Activated naive CD4-positive, alpha-beta T cell (primary cell): ENCODE measurements at places on chromosomes 2 and 18.

GRCh38 chr2:3827673-3828575 lies 124.5 kb downstream of the DCDC2C start:
- no peak for DNase-seq

GRCh38 chr2:238793306-238793705 lies 54.6 kb upstream of the TWIST2 start:
- no peak for DNase-seq

DNA sequence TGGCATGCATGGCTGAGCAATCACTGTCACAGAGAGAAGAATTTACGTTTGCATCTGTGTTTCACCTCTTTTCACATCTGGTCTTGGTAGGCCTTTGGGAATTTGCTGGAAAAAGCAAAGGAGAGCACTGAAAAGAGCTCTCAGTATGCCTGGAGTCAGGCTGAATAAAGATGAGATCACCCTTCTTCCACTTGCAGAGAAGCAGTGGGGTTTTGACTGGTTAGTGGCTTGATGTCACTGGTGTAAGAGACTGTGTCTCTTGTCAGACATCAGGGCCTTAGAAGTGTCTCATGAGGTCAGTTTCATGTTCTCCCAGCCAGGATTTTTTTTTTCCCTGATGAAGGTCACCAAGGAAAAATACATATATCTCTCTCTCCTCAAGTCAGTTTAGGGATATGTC lies 353.8 kb downstream of the INSIG2 start:
- DNase-seq, result no peak

- no peak for DNase-seq
These were observed 10.2 kb upstream of the PTPN4 start for GRCh38 chr2:119749477-119750012.

GRCh38 chr2:181252262-181253148 lies 204.7 kb upstream of the ITGA4 start:
- no peak for DNase-seq

DNA sequence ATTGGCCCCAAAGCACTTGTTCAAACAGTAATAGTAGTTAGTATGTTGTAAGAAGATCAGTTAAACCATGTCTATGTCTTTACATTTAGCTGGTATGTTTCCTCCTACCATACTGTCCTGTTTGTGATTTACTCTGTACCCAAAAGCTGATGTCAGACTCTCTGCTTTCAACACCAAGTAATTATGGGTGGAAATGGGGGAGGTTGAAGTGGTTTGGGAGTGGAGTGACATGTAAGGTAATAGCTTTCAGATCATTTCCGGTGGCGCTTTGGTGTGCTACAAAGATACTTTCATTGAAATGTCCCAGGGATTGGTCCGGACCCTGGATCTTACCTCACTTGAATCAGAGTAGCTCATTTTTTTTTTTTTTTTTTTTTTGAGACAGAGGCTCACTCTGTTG lies 39.7 kb upstream of the TGIF1 start:
- DNase-seq, result no peak

DNA sequence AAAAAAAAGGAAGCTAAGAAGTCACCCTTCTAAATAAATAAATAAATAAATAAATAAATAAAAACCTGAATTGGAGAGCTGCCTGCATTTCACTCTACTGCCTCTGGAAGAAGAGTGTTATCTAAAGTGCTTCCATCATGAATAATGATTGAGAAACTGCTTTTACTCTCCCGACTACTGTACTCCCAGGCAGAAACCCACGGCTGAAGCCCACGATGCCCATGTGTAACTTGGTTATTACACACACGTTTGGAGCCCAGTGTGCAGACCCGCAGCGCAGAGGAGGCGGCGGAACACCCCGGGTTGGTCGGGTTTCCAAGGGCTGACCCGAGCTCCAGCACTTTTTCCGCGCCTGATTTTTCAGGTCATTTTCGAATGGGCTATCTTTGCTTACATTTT lies 697 bp upstream of the SPATS2L start:
- no peak for DNase-seq

DNA sequence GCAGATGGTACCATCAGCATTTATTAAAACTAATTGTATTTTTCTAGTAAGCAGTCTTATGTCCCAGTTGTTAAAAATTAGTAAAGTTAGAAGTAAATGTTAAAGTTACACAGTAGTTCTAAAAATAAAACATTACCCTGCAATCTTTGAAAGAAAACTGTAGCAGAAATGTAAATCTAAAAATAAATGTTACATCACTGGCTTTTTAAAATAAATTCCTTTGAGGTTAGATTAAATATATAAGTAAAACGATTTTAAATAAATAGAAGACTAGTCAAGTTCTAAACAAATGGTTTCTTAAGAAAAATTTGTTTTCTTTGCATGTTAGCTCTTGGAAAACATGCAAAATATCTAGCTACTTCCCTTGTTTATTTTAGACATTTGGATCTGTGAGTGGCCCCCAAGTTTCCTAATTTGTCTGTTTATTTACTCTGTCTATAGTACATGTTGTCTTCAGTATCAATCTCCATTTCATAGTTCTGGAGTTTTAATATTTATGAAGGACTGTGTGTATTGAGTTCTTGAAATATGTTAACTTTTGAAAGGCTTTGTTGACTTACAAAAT lies 58.2 kb downstream of the GLS start:
- DNase-seq, result no peak

- DNase-seq, result no peak
These were observed 1.7 kb downstream of the RTN4 start for GRCh38 chr2:55048508-55049042.

DNA sequence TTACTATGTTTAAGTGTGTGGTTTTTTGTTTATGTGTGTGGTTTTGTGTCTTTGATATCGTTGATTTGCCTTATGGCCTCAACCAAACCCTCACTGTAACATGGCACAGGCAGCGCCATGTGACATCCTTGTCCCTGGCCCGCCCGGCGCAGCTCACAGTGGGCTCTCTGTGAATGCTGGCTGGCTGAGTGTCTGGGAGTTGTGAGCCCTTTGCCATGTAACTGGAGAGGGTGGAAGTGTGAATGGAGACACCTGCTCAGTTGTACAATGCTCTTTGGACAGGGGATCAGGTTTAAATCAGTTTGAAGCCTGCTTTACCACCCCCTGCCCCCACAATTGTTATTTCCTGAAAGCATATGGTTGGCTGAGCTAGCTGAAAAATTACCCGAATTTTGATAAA lies 41.8 kb downstream of the TCF7L1 start:
- no peak for DNase-seq

DNA sequence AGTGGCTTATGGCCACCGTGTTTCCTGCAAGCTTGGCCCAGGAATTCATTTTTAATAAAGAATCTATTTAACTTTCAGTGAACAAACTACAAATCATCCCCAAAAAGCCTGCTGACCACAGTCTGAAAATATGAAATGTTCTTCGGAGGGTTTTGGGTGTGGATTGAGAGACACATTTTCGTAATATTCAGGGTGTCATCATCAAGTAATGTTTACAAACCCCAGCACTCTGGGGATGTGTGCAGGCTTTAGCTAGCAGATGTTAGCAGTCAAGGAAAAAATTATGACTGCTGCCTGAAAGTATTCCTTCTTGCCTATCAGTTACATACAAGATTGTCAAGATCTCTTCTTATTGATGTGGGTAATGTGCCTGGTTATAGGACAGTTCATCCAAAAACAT lies 143.9 kb upstream of the FN1 start:
- no peak for DNase-seq

DNA sequence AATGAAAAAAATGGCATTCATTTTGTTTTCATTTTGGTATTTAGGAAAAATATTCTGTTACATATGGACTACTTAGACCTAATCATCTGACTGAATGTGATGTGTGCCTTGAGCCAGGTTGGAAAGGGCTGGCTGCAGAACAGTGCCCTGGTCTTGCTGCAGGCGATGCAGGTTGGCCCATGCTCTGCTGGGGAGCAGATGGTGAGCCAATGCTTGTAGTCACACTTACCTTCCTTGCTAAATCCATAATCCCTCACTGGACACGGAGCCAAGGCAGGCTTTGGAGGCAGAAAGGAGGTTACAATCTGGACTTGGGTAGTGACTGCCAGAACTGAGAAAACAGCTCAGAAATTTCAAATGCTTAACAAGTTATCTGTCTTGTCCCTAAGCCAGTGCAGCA lies 228.7 kb downstream of the ARHGAP15 start:
- DNase-seq, result no peak

GRCh38 chr2:15846626-15847025 lies 93.7 kb upstream of the MYCN start:
- DNase-seq, result no peak

DNA sequence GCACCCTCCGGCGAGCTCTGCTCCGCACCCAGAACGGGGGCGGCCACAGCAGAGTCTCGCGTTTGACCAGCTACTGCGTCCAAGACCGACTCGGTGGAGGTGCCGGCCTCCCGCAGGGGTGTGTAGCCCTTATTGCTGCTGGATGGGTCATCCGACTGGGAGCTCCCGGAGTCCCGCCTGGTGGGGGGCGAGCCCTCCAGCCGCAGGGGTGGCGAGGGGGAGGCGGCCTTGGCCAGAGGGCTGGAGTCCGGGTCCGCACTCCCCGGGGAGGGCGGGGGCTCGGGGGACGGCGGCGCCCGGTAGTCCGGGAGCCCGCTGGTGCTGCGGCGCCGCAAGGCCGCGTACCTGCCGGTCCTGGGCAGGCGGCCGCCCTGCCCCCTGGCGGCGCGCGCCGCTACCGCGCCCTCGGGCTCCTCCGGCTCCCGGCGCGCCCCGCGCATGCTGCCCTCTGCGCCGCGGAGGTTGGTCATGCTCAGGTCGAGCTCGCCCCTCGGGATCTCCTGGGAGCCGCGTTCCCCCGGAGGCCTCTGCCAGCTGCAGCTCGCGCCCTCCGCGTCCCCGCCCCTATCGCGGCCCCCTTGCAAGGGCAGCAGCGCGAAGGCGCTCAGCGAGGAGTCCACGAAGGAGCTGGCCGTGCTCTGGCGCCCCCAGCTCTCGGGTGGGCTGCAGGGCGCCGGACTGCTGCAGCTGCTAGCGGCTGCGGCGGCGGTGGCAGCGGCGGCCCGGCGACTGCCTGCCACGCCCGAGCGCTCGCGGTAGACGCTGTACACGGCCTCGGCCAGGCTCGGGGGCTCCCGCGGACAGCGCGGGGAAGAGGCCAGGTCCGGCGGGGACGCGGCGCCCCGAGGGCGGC lies 4.8 kb downstream of the TMEM200C start:
- DNase-seq, result no peak

DNA sequence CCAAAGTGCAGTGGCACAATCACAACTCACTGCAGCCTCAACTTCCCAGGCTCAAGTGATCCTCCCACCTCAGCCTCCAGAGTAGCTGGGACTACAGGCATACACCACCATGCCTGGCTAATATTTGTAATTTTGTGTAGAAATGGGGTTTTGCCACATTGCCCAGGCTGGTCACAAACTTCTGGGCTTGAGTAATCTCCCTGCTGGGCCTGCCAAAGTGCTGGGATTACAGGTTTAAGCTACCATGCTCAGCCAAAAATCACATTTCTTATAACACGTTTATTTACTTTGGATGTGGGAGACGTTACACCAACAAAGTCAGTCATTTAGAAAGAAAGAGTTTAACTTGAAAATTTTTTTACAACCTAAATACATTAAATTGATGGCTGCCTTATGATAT lies 209.0 kb upstream of the VWC2L start:
- DNase-seq, result no peak

DNA sequence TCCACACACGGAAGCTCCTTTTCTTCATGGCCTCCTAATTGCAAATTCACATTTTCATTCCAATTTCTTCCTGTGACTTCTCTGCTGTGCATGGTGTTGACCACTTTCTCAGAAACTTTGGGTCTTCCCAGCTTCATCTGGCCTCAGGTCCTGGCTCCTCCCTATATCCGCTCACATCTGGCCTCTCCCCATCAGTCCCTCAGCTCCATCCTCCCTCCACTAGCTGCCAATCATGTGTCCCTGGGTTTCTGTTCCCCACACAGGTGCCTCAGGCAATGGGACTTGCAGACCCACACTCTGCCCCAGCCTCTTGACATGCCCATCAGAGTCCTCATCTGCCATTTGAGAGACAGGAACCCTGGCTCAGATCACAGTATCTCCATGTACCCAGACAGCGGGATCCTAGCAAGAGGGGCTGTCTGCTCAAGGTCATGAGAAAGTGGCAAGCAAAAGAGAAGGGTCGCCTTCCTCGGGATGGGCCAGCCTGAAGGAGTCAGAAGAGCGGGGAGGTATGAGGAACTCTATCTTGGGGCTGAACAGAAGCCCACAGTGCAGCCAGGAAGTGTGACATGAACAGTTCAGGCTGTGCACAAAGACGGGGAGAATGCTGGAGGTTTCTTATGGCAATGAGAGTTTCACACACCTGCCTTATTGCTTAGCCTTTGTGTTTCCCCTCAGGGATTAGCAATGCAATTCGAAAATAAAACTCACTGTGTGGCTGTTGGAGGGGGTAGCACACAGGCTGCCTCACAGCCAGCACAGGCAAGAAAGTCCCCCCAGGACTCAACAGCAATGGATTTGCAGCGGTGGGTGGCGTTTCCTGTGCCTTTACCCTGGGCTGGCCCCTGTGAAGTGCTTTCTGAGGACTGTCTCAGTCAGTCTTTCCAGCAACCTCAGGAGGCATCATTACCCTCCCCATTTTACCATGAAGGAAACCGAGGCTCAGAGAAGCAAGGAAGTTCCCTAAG lies 69.5 kb downstream of the COPS8 start:
- DNase-seq, result no peak

DNA sequence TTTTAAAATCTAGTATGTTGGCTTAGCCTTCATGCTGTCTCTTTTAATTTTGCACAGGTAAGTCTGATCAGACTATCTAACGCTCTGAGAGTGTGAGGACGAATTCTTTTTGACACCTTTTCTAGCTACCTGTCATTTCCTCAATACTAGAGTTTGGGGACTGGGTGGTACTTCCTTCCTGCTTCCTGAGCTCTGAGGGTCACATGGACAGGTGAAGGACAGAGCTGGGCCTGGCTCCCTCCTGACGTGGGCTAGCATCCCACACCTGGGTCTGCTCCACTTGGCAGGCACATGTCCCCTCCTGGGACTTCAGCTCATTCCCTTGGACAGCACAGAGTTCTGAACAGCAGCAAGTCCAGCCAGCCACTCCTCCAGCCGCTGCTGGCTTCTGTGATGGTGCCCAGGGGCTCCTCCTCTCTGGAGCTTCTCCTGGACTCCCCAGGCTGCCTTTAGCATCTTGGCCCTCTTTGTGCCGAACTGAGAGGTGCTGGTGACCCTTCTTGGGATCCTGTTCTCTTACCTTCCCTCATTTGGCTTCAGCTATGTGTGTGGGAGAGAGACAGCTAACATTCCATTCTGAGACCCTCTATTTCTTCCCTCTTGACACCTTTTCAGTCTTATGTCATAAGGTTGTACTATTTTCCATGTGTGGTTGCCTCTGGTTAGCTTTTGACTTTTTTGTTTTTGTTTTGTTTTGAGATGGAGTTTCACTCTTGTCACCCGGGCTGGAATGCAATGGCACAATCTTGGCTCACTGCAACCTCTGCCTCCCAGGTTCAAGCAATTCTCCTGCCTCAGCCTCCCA lies 106.9 kb downstream of the B3GNT2 start:
- no peak for DNase-seq
